ENCODE measurements at places on chromosomes 11 and 22. TPM values are rescaled to one million over a fixed set of nuclear protein-coding genes. Genes with fewer than 3 reads are reported as not detected.

GRCh38 chr11:27294654-27295053, 68.4 kb downstream of the CCDC34 start:
- DNase-seq, result no peak

Gene GPHA2
- polyA plus RNA-seq, result 0.47 TPM

GRCh38 chr11:10592331-10592730, 23.9 kb upstream of the LYVE1 start:
- DNase-seq, result no peak

Gene KCNK7
- 1.4 TPM for polyA plus RNA-seq

DNA sequence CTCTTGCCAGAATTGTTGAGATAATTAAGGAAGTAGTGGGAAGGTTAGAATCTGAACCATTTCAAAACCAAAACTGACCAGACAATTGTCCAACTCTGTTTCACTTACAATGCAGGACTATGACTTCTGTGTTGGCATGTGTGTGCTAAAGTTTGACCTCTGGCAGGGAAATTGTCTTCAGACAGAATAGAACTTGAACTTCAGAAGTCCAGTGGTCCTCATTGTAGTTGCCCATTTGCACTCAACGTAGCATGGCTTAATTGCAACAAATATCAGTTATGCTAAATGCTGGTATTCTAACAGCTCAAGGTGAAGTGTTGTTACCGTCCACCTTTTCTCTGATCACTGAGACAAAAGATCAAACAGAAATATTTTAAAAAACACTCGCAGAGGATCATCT, 47.2 kb downstream of the BLID start:
- DNase-seq, result no peak

GRCh38 chr11:102318469-102318868, 1.2 kb downstream of the BIRC3 start:
- DNase-seq, result no peak

Gene CCDC116
- polyA plus RNA-seq, result not detected

- DNase-seq, result no peak
Measured at GRCh38 chr11:57294225-57295131, 30.3 kb downstream of the TNKS1BP1 start.

DNA sequence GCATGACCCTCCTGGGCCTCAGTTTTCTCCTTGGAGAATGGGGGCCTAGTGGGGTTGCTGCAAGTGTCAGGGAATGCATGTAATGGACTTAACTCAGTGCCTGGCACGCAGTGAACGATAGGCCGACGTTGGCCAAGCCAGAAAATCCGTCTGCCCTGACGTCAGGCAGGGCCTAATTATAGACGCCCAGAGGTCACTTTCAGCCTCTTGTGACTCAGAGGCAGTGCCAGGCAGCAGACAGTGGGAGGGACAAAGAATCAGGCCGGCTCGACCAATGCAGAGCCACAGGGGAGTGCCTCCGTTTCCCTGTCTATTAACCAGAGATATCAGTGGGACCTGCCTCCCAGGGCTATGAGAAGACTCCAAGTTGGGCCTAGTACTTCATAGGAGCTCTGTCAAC, 115.0 kb downstream of the MN1 start:
- peak; percentile 84 for DNase-seq

DNA sequence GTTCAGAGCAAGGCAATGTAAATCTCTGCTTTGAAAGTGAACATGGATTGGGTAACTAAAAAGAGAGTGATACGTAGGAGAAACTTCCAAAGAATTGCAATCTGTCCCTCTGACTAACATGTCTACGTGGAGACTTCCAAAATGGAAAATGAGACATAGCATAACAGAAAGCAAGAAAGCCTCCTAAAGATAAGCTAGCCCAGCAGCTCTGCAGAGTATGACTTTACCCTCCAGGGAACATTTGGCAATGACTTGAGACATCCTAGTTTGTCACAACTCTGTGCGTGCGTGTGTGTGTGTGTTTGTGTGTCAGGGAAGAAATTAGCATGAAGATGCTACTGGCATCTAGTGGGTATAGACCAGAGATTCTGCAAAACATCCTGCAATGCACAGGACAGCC, 817.4 kb downstream of the NTM start:
- DNase-seq, result no peak

- DNase-seq, result no peak
Measured at GRCh38 chr11:46635557-46636139, 18.3 kb downstream of the ATG13 start.

DNA sequence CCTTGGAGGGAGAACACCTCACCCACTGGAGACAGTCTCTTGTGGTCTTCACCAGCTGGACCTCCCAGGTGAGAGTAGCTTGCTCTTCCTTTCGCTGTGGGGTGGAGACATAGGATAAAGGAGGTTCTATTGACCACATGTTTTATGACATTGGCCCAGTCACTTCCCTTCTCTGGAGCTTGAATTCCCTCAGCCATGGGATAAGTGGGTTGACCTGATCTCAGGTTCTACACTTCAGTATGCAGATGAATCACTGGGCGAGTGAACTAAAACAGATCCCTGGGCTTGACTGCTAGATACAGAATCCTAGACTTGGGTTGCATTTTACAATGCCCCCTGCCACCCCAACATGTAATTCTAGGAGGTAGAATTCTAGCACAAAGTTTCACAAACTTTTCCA, 54.8 kb upstream of the PRSS23 start:
- DNase-seq, result no peak

- no peak for DNase-seq
Measured at GRCh38 chr11:41313226-41313625, 146.2 kb downstream of the LRRC4C start.

Gene NXPE4
- 46.8 TPM for polyA plus RNA-seq

GRCh38 chr11:119518746-119519730, 96.1 kb upstream of the THY1 start:
- DNase-seq, result no peak

GRCh38 chr11:31397239-31397834, 27.7 kb downstream of the DNAJC24 start:
- no peak for DNase-seq

Gene ABCG4
- 0.26 TPM for polyA plus RNA-seq

DNA sequence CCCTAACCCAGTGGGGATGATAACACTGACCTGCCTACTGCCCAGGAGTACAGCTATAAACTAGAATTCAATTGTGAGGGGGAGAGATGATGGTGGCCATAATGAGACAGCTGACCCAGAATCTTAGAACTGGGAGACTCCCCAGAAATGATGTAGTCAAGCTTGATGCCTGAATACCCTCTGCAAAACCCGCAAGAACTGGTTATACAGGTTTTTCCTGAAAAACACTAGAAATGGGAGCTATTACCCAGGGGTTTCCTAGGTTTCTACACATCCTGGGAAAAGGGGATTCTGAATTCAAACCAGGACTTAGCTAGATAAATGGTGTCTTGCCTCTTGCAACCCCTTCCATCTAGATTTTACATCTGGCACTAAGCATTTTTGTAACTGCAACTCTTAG, 113.8 kb upstream of the NARS2 start:
- DNase-seq, result no peak

DNA sequence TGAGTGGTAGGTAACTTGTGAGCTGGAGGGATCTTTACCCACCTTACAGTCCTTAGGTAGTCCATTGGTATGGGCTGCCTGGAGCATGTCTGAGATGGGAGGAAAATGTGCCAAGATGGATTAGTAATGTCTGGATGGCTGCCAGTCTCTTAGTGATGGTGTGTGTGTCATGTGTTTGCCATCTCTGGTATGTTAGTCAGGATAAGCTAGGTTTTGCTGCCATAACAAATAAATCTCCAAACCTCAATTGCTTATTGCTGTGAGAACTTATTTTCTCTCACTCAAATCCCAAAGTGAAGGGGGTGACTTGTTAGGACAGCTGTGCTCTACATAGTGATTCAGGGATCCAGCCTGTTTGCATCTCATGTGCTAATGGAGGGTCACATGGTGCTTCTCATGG, 40.9 kb upstream of the MYEOV start:
- DNase-seq, result peak; percentile 21

Gene OR4C5
- polyA plus RNA-seq, result not detected

Gene KDM4D
- polyA plus RNA-seq, result 0.60 TPM

DNA sequence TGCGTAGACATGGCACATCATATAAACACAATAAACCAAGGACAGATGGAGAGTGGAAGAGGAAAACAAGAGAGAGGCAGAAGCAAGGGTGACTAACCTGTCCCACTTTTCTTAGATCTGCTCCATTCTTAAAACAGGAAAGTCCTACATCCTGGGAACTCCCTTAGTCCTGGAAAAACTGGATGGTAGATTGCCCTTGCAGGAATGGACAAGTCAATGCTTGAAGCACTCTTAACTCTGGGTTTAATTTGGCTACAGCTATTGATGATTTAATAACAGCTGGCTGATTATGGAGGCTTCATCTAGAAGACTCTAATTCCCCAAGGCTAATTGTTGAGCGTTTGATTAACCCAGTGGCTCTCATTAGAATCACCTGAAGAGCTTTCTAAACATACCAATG, 258.8 kb downstream of the MIAT start:
- no peak for DNase-seq

DNA sequence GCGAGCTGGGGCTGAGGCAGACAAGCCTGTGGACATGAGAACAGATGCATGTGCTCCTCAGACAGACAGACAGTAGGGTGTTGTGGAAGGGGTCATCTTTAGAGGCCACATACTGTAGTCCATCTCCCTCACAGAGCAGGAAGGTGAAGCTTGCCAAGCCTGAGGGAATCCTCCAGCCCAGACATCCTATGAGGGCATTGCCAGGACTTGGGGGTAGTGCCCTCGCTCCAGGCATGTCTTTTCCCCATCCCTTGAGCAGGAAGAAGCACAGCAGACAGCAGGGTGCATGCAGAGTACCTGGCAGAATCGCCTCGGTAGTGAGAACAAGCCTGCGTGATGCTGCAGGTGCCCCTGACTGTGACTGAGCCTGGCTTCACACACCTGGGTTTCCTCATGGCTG, 66.5 kb upstream of the CLDN5 start:
- DNase-seq, result peak; percentile 19

DNA sequence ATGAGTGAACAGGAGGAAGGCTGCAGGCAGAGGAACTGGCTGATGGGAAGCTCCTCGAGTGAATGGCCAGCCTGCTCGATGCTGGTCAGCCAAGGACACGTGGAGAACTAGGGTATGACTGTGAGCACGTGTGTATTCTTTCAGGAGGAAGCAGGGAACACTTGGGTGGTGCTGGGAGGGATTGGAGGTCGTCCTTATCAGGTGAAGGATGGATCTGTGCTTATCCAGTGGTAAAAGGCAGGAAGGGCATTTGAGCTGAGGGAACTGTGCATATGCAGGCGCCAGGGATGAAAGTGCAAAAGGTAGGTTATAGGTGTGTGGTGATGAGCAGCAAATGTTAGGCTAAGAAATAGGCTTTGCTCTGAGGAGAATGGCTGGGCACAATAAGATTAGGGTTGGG, 9.7 kb upstream of the SLCO2B1 start:
- DNase-seq, result no peak
